ENCODE measurements at places on chromosomes 1 and 21.

GRCh38 chr1:22494144-22494543 is 42.5 kb downstream of the ZBTB40 start:
- DNase-seq: no peak

GRCh38 chr1:214957330-214958137 is 125.0 kb upstream of the KCNK2 start:
- DNase-seq: no peak

DNA sequence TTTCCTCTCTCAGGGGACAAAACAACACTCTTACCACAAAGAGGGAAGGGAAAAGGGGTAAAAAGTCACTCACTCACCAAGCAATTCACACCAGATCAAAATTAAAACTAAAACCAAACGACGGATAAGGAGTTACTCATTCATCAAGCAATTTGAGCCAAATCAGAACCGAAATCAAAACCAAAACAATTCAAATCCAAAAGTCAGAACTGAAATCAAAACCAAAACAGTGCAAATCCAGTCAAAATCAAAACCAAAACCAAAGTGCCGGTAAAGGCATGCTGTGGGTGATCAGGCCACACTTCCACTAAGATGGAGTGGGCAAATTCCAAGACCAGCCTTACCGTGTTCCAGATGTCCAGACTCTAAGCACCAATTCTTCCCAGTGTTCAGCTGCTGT is 717.9 kb downstream of the AMY1C start:
- no peak for DNase-seq

DNA sequence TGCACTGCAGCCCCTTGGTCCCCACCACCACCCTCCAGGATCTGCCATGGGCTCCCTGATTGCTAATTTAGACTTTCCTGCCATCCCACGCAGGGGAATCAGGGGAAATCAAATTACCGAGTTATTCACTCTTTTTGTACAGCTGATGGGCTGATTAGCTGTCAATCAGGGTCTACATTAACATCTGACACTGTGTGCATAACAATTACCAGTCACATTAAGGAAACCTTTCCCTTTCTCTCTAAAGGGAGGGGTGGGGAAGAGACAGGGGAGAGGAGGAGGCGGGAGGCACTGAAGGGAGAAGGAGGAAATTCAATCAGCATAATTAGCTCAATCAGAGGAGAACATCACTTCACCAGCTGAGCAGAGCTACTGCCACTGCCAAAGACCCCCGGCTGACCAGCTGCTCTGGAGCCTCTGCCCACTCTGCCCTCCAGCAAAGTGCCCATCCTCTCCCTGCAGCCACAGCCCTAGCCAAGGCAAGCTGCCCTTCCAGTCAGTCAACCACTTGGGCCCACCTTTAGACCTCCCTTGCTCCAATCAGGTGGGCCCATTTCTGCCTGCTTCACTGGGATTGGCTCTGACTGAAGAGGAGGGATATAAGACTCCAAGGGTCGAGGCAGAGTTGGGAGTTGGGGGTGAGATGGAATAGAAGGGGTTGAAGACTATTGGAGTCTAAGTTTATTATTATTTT is 199.3 kb upstream of the ZC3H12A start:
- DNase-seq: no peak
